ENCODE measurements at places on chromosomes 1 and 21. TPM values are rescaled to one million over a fixed set of nuclear protein-coding genes. Genes with fewer than 3 reads are reported as not detected.

The PLD5 gene
- total RNA-seq, result 2.4 TPM

The CD34 gene
- total RNA-seq, result 2.4 TPM

The MSH4 gene
- total RNA-seq, result 0.24 TPM

The KRTAP19-1 gene
- not detected for total RNA-seq

The CIART gene
- 3.4 TPM for total RNA-seq

The PLA2G4A gene
- total RNA-seq, result 17.8 TPM

The CCDC18 gene
- 2.4 TPM for total RNA-seq

The PROK1 gene
- not detected for total RNA-seq

The WNT3A gene
- not detected for total RNA-seq

The RBP7 gene
- not detected for total RNA-seq

The CFAP107 gene
- total RNA-seq, result not detected

The SEMA6C gene
- total RNA-seq, result 4.8 TPM
